Smooth muscle cell of bladder (primary cell): ENCODE measurements at places on chromosomes 16 and 17. TPM values are rescaled to one million over a fixed set of nuclear protein-coding genes. Genes with fewer than 3 reads are reported as not detected.

The TNP2 gene
- not detected in 2 replicates for total RNA-seq

The KRTAP4-1 gene
- total RNA-seq: not detected in 2 replicates

The FOXN1 gene
- not detected in 2 replicates for total RNA-seq

The PMFBP1 gene
- total RNA-seq: under 0.01 and 0.18 TPM in 2 replicates

The GPRC5C gene
- total RNA-seq: 10.7 and 10.9 TPM in 2 replicates

The AOC3 gene
- total RNA-seq: 1.6 and 1.8 TPM in 2 replicates

The MMP2 gene
- 881 and 1,311 TPM in 2 replicates for total RNA-seq

The TUBB3 gene
- 128 and 149 TPM in 2 replicates for total RNA-seq

The COPZ2 gene
- total RNA-seq: 123 and 125 TPM in 2 replicates

The OR1A1 gene
- not detected in 2 replicates for total RNA-seq

The SYCE1L gene
- total RNA-seq: 0.46 and 0.85 TPM in 2 replicates

The DHRS11 gene
- total RNA-seq: 5.0 and 5.7 TPM in 2 replicates

The KRTAP3-2 gene
- not detected in 2 replicates for total RNA-seq

The CA7 gene
- total RNA-seq: not detected in 2 replicates

The CHST5 gene
- total RNA-seq: not detected in 2 replicates

The ASIC2 gene
- total RNA-seq: under 0.01 and 0.18 TPM in 2 replicates

The SLC13A2 gene
- not detected in 2 replicates for total RNA-seq

The HSD11B2 gene
- not detected in 2 replicates for total RNA-seq

The NPIPA7 gene
- 0.46 and 0.57 TPM in 2 replicates for total RNA-seq

The CLEC18A gene
- 0.37 TPM in 1 of 2 replicates, not detected in the other for total RNA-seq

The KCNH4 gene
- total RNA-seq: under 0.01 TPM in 1 of 2 replicates, not detected in the other

The CCL8 gene
- total RNA-seq: 0.46 and 8.8 TPM in 2 replicates

The PRR15L gene
- not detected in 2 replicates for total RNA-seq

The CCL7 gene
- 1.0 and 3.4 TPM in 2 replicates for total RNA-seq
